ENCODE measurements at places on chromosomes 7 and 10. TPM values are rescaled to one million over a fixed set of nuclear protein-coding genes. Genes with fewer than 3 reads are reported as not detected.

RNF133 gene
- 0.54 TPM for total RNA-seq

ZNF722 gene
- not detected for total RNA-seq

MINDY4 gene
- total RNA-seq: 13.2 TPM

ZP3 gene
- 0.63 TPM for total RNA-seq

PON1 gene
- not detected for total RNA-seq

SHTN1 gene
- total RNA-seq: 9.2 TPM

ZNF485 gene
- 3.8 TPM for total RNA-seq

SPDYE1 gene
- total RNA-seq: not detected

EGR2 gene
- 0.90 TPM for total RNA-seq

SLC18A3 gene
- total RNA-seq: not detected

PAX2 gene
- total RNA-seq: not detected

PCLO gene
- total RNA-seq: 0.36 TPM

LOXL4 gene
- total RNA-seq: 14.3 TPM
